ENCODE measurements at places on chromosomes 12 and 14.
A peak's percentile ranks its signal among the peaks of the same experiment; 100 is the strongest.

- DNase-seq: no peak
These were observed 1.6 kb downstream of the CLEC2B start for GRCh38 chr12:9867531-9867930.

GRCh38 chr12:39043424-39043822 lies 138.0 kb upstream of the CPNE8 start:
- no peak for DNase-seq

GRCh38 chr12:51874000-51874399 lies 13.9 kb upstream of the ANKRD33 start:
- DNase-seq: no peak

DNA sequence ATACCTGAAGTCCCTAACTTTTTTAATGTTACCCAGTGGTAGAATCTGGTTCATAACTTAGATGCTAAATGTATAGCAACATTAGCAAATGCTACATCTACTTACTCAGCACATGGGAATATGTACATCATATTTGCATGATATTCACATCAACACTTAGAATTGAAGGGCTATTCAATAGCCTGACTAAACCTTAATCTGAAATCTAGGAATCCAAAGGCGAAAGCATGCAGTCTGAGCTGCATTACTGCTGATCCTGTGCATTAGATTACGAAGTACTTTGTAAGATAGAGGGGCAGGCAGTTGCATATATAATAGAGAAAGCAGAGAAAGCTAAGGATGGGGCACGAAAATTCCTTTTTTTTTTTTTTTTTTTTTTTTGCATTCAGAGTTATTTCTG lies 40.4 kb downstream of the SLC38A4 start:
- no peak for DNase-seq

GRCh38 chr14:101788016-101788635 lies 26.6 kb downstream of the PPP2R5C start:
- no peak for DNase-seq

- no peak for DNase-seq
These were observed 117.0 kb downstream of the PRKD1 start for GRCh38 chr14:29810682-29811081.

GRCh38 chr12:87216436-87216835 lies 812.8 kb downstream of the C12orf50 start:
- no peak for DNase-seq

DNA sequence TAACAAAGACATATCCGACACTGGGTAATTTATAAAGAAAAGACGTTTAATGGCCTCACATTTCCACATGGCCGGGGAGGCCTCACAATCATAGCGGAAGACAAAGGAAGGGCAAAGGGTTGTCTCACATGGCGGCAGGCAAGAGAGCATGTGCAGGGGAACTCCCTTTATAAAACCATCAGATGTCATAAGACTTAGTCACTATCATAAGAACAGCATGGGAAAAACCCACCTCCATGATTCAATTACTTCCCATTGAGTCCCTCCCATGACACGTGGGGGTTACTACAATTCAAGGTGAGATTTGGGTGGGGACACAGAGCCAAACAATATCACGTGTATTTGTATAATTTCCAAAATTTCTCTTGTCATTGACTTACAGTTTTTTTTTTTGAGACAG lies 5.5 kb upstream of the LMNTD1 start:
- peak; percentile 15 for DNase-seq

- peak; percentile 59 for DNase-seq
These were observed 463.5 kb downstream of the TMEM132D start for GRCh38 chr12:129440278-129440677.

DNA sequence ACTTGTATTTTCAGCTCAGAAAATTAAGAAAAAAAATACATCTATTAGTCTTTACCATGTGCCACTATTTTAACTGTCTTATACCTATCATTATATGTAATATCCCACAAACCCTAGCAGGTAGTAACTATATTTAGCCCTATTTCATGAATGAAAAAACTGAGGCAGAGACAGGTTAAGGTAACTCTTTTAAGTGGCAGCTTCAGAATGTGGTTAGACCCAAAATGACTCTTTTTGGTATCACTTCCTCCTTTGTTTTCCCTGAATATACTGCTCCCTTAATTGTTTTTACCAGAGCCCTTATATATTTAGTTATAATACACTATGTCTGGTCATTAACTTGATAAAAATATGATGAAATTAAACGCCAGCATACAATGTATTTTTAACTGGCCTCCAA lies 235.6 kb upstream of the RPL10L start:
- no peak for DNase-seq

- DNase-seq: peak; percentile 81
These were observed 266.5 kb downstream of the PAWR start for GRCh38 chr12:79424109-79424721.

DNA sequence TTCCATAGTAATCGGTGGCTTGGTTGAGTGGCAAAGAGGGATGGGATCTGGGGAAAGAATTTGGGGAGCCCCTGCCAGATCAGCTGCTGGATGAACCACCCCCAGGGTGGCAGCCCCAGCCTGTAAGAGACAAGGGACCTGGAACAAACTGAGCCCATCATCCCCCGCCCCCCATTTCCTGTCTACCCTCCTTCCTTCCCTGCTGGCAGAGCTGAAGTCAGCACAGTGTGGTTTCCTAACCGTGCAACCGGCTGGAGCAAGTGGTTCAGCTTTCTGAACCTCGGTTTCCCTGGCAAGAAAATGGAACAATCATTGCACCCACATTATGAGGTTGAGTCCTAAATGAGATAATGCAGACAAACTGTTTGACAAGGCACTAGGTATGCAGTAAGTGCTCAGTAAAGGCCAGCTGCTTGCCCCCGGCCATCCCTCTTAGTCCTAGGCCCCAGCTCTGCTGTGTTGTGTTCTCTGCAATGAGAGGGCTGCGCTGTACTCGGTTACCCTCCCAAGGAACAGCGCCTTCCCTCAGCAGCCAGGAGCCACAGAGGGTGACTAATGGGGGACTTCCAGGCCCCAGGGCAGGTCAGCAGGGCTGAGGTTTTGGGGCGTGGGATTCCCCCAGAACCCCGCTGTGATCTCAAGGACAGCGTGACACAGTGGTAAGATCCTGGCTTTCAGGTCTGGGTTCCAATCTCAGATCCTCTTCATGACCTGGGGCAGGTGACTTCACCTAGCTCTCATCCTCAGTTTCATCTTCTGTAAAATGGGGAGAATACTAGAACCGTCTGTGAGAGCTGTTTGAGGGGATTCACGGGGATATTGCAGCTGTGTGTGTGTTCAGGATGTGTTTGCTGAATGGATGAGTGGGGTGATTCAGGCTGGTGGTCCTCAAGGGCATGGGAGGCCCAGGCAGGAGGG lies 16.5 kb downstream of the SELPLG start:
- DNase-seq: peak; percentile 90

DNA sequence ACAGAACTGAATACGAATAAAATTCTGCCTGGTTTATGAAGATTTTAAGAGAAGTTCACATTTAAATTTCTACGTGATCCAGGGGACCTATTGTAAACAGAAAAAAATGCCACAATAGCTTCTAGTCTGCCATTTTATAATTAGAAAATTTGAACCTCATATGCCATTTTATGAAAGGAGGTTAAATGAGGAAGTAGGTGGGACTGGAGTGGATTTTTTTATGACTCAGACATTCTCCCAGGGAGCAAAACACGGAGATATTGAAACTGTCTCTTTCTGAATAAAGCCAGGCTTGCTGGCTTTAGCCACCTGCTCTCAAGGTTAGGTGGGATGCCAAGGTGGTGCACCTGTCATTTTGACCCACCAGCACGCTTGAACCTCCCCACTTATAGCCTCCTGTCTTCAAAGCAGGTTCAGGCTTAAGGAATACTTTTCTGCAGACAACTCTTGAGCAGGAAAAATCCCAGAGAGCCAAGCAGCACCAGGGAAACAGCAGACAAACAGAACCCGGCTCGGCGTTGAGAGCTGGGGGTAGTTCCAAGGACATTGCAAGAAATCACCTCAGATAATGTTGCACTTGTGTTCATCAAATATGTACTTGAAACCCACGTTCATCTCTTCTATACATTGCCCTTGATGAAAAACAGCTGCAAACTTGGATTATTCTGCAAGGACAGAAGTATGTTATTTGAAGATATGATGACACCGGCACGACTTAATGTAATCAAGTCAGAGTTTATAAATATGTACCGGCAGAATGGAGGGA lies 203.7 kb downstream of the PPM1H start:
- peak; percentile 77 for DNase-seq

DNA sequence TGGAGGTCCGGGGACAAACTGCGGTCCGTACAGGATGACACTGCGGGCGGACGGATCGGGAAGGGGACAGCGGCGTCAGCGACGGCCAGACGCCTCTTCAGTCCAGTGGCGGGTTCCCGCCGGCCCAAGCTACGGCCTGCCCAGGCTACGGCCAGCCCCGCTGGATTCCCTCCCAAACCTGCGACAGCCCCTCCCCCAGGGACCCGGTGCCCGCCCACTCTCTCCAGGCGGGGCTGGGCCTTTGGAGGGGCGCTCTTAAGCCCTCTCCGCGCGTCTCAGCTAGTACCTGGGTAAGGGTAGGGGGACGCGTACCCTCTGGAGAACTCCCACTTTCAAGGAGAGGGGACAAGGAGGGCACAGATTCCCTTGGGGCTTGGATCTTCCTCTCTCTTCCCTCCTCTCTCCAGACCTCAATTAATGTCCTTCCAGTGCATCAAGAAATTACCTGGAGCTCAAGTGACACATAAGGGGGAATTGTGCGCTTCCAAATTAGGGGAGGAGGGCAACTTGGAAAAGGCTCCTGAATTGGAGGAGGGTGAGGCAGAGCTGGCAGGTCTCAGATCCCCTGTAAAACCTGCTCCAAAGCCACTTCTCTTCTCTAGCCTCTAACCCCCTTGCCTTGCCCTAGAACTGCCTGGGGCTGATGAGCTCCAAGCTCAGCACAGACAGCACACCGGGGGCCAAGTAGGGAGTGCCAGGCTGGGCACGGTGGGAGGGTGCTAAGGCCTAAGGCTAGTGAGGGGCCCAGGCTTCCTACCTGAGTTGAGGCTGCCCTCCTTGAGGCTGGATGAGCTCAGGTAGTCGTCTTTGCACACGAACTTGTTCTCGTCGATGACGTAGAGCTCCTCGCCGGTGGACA lies 3.1 kb downstream of the LHX5 start:
- DNase-seq: no peak

GRCh38 chr12:113837528-113838296 lies 128.4 kb downstream of the RBM19 start:
- DNase-seq: no peak

- DNase-seq: no peak
These were observed 26.1 kb upstream of the PTHLH start for GRCh38 chr12:27998658-27999057.

DNA sequence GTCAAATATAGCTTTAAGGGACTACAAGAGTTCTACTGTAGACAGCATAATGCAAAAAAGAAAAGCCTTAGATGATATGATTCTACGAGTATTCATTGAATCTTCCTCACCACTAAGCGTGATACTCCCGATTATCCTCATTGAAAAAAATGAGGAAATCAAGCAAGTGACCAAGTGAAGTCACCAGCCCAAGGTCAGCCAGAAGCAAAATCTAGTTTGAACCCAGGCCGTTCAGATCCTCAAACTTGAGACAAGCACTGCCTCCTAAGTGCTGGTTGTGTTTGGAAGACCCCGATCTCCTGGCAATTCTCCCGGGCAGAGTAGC lies 845 bp downstream of the GIT2 start:
- no peak for DNase-seq

DNA sequence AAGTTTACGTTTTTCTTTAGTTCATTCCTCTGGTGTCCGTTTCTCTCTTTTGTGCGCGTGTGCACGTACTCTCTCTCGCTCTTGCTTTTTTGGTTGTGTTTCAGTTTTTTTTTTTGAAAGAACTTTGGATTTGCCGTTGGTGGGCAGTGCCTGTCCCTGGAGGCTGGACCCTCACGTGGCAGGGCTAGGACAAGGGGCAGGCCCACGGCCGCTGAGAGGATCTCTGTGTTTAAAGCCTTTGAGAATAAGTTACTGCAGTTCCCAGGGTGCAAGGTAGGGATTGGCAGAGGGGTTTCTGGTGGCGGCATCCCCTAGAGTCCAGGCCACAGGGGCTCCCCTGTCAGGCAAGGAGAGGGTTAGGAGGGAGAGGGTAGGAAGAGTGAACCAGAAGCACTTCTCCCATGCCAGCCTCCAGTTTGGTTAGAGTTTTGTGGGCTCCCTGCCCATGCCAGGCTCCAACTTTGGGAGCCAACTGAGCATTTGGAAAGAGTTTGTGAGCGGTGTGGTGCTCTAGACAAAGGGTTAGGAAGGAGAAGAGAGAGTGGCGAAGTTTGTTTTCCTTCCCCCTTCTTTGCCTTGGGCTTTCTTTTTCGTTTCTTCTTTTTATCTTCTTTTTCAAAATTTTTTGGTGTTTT lies 30.5 kb downstream of the ZFHX2 start:
- no peak for DNase-seq

- peak; percentile 57 for DNase-seq
These were observed 43.0 kb upstream of the CTDSP2 start for GRCh38 chr12:57889500-57889989.

- peak; percentile 58 for DNase-seq
These were observed 66.3 kb downstream of the ZNF664 start for GRCh38 chr12:124039276-124039675.

DNA sequence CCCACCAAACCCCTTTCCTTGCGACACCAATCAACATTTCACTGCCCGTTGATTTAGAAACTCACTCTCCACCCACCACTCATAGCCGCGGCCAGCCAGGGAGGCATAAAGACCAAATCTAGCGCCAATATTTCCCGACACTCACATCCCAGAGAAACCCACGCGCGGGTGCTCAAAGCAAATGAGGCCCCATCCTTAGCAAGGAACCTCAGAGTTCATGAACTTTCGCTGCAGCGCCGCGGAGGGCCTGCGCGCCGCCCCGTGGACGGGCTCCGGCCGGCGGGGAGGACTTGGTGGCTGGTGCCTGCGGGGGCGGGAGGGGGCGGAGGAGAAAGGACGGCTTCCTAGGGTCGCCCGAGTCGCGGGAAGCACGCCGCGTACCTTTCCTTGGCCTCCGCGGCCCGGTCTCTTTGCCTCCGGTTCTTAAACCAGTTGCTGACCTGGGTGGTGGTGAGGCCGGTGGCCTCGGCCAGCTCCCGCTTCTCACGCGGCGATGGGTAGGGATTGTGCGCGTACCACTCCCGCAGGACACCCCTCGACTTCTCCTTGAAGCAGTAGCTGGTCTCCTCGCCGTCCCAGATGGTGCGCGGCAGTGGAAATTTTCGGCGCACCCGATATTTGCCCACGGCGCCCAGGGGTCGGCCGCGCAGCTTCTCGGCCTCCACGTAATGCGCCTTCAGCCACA lies 886 bp downstream of the SIX1 start:
- DNase-seq: peak; percentile 59

DNA sequence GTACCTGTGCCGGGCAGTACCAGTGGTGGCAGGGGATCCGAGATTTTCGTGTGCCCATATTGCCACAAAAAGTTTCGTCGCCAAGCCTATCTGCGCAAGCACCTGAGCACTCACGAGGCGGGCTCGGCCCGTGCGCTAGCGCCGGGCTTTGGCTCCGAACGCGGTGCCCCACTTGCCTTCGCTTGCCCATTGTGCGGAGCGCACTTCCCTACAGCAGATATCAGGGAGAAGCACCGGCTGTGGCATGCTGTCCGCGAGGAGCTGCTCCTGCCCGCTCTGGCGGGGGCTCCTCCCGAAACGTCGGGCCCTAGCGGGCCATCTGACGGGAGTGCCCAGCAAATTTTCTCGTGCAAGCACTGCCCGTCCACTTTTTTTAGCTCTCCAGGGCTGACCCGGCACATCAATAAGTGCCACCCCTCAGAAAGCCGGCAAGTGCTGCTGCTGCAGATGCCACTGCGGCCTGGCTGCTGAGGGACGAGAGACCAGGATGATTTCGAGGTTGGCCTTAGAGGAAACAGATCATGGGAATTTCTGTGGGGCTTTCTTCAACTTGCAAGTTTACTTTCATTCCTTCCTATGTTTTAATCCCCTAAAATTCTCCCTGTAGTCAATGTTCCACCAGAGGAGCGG lies 1.6 kb downstream of the INSM2 start:
- no peak for DNase-seq

All from Daoy (cell line).